Activated CD8-positive, alpha-beta memory T cell treated with anti-CD3 and anti-CD28 coated beads, Interleukin-2, amount 50 U/mL, for 48 hours (primary cell): ENCODE measurements at places on chromosomes 11 and 22.

GRCh38 chr11:86468169-86468568 lies 93.5 kb downstream of the CCDC81 start:
- no peak for DNase-seq

DNA sequence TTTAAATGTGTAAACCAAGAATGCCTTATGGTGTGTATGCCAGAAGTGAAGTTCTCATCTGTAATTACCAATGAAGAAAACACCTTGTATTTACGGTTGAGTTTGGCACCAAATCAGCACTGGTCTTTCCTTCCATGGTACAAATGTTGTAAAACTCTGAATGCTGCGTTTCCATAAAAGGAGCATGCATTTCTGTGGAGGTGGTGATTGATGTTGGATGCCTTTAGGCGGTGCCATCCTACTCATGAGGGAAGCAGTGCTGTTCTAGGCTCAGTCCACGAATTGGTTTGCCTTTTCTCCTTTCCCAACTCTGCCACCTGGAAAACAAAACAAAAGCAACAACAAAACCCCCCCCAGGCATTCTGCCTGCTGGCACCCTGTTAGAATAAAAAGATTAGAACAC lies 124.4 kb downstream of the TEAD1 start:
- no peak for DNase-seq

GRCh38 chr11:64546600-64546999 lies 44.4 kb upstream of the SLC22A12 start:
- DNase-seq = no peak

DNA sequence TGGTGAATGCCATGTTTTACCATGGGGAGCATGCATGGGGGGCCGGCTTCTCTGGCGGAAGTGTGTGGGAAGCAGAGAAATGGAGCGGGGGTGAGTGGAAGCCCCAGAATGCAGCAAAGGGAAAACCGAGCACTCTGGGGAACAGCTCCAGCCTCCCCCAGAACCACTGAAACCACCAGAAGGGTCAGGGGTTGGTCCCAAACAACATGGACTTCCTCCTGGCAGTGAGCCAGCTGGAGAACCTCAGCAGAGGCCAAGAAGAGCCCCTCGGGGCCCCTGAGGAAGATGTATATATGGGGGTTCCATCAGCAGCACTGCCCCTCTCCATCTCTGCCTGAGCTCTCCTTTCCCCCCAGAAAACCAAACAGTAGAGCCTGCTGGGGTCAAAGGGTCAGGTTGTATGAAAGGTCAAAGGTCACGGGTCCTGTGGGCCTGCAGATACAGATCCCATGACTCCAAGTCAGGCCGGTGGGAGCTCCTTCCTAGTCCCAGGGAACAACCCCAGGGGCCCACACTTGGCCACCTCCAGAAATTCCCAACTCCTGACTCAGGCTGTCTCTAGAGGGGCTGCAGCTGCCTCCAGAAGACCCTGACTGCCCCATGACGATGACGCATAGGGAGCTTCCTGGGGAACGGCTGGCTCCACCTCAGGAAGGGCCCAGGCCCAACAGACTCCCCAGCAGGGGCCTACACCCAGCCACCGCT lies 48.5 kb upstream of the TIMP3 start:
- no peak for DNase-seq

DNA sequence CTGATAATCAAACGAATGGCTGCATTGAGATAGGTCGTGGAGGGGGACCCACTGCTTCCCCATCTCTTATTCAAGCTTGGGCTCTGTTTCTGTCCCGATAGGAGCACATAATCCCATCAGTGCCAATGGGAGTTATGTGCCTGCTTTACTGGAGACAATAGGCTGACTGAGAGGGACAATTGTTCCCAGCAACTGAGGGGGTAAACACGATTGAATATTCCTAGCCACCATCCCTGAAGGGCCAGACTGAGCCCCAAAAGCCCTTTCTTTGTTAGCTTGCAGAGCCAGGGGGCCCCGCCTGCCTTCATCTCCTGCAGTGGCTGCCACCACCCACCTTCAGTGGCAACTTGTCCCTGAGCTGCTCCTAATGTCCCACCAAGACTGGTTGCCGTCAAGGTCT lies 172.8 kb upstream of the NAV2 start:
- no peak for DNase-seq

GRCh38 chr22:35754761-35755160 lies 37.1 kb downstream of the APOL5 start:
- DNase-seq = no peak
